ENCODE measurements at places on chromosomes 3 and 15. TPM values are rescaled to one million over a fixed set of nuclear protein-coding genes. Genes with fewer than 3 reads are reported as not detected.

The NPAP1 gene
- total RNA-seq: not detected

The TRPM1 gene
- total RNA-seq: 0.07 TPM

The ARRDC4 gene
- total RNA-seq: 47.1 TPM

The RETNLB gene
- not detected for total RNA-seq

The UQCC5 gene
- 14.2 TPM for total RNA-seq

The EOMES gene
- not detected for total RNA-seq

The PPP2R3A gene
- total RNA-seq: 6.8 TPM

The SCAMP5 gene
- total RNA-seq: 1.9 TPM

The TMEM41A gene
- 24.0 TPM for total RNA-seq

The LMAN1L gene
- total RNA-seq: not detected

The NIT2 gene
- 32.9 TPM for total RNA-seq

The GNAT1 gene
- 0.35 TPM for total RNA-seq

The DUOX2 gene
- total RNA-seq: 0.99 TPM

The FBXW12 gene
- not detected for total RNA-seq

Data from airway epithelial cell (primary cell).